ENCODE measurements at places on chromosomes 13 and 19.

GRCh38 chr13:96091164-96092117 lies 1.5 kb downstream of the HS6ST3 start:
- no peak for DNase-seq

- no peak for DNase-seq
Observed at GRCh38 chr19:11323601-11324078, 15.8 kb downstream of the RAB3D start.

- DNase-seq: no peak
Observed at GRCh38 chr13:99435998-99436397, 65.3 kb upstream of the TM9SF2 start.

DNA sequence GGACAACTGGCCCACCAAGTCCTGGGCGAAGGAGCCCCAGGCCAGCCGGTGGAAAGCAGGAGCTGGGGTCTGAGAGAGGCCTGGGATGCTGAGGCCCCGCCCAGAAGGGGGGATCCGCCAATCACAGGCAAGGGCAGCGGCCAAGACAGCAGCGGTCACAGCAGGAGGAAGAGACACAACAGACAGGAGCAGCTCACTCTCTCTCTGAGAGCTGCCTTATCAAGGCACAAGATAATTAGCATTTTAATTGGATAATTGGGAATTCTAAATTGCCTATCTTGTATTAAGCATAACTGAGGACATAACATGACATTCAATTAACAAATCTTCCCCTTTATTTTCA lies 46.2 kb downstream of the CEBPG start:
- DNase-seq: no peak

GRCh38 chr19:49579947-49580263 lies 451 bp downstream of the NOSIP start:
- no peak for DNase-seq

DNA sequence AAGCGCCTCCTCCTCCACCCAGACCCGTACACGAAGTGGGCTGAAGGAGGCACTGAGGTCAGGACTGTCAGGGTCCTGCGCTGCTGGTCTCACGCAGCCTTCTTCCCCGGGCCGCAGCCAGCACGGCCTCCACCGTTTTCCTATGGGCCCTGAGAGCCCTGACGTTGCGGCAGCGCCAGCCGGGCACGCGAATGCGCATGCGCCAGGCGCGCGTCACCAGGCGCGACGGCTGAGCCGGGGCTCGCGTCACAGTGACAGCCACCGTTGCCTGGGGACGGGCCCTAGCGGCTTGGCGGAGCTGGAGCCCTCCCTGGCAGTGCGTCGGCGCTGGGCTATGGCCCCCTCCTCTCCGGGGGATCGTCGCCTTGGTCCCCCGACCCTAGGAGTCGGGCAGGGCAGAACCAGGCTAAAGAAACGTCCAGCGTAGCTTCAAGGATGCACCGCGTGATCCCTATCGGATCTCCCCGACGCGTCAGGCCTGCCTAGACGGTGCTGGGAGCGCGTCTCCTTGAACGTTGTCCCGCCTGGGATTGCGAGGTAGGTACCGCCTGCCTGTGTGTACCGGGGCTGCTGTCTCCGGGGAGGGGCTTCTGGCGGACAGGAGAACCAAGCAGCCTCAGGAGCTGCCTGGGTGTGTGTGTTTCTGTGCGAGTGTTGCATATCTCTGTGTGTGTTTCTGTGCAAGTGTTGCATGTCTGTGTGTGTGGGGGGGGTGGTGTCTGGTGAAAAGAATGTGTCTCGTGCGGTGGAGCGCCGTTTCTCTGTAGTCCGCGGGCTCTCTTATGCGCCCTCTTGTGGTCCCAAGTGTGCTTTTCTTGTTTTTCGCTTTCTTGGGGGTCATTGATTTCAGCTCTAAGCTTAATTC lies 43.2 kb downstream of the ZNF571 start:
- no peak for DNase-seq

DNA sequence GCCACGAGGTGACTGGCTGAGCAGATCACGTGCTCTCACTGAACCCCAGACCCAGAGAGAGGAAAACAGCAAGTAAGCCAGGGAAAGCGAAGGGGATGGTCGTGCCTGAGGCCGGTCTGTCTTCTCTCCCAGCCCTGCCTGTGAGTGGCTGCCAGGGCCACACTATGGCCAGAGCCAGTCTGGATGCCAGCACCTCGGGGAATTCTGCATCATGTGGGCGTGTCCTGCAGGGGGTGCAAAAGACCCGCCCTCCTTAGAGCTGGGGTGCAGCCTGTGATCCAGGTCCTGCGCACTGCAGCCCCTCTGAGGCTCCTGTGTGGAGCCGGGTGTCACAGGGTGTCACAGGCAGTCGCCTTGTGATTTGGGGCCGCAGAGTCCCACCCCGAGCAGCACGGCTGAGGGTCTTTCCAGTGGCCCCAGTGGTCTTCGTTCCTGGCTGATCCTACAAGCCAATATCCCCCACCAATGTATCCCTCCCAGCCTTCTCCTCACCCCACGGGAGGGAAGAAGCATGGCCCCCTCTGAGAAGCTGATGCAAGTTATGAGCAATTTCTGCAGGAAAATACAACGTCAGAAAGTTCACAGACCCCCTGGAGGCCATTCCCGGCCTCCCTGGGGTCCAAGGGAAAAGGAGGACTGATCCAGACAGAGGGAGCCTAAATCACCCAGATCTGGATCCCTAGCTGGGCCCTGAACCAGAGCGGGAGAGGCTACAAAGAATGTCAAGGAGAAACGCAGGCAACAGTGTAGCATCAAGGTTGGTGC lies 7.7 kb downstream of the PPP1R12C start:
- no peak for DNase-seq

DNA sequence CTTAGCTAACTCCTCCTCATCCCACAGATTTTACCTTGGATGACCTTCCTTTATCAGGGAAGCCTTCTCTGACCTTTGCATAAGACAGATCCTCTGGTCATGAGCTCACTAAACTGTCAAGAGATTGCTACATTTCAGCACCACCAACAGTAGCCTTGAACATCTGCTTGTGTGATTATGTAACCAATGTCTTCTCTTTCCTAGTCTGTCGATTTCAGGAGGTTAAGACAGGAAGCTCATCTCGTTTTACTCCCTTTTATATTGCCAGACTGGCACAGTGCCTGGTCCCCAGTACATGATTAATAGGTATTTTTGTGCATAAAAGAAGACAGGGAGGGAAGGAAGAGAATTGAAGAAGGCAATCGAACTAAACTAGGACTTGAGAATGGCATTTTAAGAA lies 1697.7 kb downstream of the EFNB2 start:
- DNase-seq: no peak

GRCh38 chr13:77853703-77854102 lies 64.9 kb downstream of the EDNRB start:
- no peak for DNase-seq

- DNase-seq: no peak
Observed at GRCh38 chr19:1907563-1908363, 2.6 kb downstream of the ADAT3 start.

DNA sequence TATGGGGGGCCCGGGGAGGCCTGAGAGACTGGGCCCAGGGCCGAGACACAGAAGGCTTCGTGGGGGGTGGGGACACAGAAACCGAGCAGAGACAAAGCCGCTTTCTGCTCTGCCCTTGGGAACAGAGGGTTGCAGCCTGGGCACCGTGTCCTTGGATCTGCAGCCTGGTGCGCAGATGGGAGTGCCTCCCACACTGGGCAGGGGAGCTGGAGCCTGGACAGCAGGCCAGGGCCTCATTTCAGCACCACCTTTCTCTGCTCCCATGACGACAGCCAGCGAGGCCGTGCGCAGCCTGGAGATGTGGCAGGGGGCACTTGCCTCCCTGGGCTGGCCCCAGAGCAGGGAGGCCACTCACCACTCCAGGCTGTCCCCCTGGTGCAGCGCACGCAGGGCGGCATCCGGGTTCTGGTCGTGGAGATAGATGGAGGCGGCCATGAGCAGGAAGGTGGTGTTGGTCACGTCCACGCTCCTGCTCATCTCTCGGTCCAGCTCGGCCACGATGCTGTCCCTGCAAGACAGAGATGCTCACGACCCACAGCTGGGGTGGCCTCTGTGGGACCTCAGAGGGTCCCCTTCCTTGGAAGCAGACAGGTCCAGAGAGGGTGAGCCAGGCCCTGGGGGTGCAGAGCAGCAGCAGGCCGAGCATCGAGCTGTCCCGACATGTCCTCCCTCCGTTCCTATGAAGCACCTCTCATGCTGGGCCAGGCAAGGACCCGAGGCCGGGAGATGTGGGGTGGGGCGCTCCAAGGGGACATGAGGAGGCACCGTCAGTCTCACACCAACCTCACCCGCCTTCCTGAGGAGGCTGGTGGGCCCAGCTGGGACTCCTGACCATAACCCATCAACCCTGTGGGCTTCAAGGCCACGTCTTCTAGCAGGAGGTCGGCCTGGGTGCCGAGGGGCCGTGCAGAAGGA lies 10.9 kb upstream of the CERS1 start:
- DNase-seq: no peak

DNA sequence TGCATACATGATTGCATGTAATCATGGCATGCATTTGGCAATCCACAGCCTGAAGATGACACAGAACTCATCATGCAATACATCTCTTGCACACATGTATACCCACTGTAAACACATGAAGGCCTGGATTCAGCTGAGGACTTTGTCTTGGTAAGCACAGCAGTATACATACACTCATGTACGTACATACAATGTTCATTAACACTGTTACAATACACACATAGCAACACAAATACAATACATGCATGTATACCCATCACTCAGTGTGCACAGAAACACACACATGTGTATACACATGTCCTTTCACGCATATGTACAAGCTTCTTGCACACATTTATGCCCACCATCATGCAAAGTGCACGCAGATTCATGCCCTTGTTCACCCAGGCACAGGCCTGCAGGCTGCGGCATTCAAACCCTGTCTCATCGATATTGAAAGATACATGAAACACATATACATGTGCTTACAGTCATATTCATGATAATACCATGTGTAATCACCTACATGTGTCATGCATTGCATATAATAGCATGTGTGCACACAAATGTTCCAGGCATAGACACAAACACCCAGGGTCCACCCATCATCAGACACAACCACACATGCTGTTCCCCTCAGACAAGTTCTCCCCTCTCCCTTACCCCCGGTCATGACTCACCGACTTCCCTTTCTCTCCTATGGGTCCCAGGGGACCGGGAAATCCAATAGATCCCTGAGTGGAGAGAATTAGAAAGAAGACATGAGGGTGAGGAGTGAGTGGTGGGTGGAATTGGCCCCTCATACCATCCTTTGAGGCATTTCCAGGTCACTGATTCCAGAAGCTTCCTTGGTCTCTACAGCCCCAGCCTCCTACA lies 28.7 kb downstream of the COL5A3 start:
- DNase-seq: no peak

DNA sequence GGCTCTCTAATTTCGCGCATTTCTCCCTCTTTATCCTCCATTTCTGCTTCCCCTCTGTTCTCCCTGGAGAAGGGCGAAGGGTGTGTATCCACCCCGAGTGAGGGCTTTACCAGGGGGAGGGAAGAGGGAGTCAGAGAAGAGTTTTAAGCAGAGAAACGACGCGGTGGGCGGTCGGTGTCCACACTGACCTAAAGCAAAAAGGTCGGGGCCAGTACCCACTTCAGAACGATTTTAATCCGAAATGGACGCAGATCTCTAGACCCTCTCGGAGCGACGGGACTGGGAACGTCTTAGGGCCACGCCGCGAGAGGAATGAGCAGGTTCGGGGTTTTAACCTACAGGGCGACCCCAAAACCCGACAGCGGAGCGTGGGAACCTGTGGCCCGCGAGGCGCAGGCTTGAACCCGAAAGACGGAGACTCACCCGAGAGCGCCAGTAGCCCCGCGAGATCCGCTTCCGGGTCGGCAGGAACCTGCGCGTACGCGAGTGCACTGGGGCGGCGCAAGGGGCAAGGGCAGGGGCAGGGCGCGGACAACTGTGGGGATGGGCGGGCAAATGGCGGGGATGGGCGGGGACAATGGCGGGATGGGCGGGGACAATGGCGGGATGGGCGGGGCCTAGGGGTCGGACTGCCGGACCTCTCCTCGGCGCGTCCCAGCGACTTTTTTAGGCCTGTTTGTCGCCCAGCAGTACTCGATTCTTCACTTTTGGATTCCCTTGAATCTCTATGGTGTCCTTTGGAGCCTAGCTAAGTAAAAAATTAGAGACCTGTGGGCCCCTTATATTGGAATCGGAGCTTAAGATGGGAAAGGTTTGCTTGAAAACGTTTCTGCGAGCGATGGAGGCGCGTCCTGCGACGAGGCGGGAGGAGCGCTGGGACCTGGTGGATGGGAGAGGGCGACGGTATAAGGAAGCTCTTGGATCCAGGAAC lies at the start of gene ZNF677:
Gene ZNF677 (minus strand): TSS at position 463 of the 931 bp plus-strand sequence. CDS start 3,323 bp downstream, outside the sequence.
- peak; percentile 27 for DNase-seq

DNA sequence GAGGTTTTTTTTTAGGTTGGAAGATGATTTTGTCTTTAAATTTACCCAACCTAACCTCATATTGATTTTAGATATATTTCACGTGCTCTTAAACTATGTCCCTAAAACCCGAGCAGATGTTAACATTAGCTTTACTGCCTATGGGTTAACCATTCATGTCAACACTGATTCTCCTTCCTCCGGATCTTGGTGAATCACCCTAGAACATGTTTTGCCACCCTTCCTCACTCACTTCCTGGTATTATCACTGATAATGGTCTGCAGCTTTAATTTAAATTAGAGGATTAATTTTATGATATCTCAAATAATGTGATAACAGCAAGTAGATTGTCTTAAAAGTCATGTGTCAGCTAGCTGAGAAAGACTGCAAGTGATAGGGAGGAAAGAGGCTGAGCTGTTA lies 31.9 kb downstream of the HTR2A start:
- DNase-seq: no peak

- no peak for DNase-seq
Observed at GRCh38 chr13:112836940-112837339, 132.1 kb upstream of the MCF2L start.

GRCh38 chr13:105543742-105544141 lies 991.7 kb downstream of the EFNB2 start:
- no peak for DNase-seq

GRCh38 chr13:101949681-101950080 lies 452.2 kb downstream of the FGF14 start:
- no peak for DNase-seq

DNA sequence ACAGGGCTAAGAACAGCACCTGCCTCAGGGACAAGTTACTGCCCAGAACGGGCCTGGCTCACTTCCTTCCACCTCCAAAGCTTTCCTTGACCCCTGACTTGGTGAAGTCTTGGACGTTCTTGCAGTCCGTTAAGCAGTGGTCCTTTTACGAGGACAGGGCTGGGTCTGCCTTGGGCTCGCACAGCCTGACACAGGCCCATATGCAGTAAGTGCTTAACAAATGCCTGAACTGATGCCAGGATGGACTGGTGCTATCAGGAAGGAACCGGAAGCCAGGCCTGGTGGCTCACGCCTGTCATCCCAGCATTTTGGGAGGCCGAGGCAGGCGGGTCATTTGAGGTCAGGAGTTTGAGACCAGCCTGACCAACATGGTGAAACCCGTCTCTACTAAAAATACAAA lies 1.8 kb upstream of the PLK5 start:
- no peak for DNase-seq

- no peak for DNase-seq
Observed at GRCh38 chr19:57978586-57979289, 4.4 kb upstream of the C19orf18 start.

- DNase-seq: no peak
Observed at GRCh38 chr13:46676378-46676725, 120.6 kb downstream of the ESD start.

GRCh38 chr19:6222884-6223283 lies 56.9 kb downstream of the MLLT1 start:
- DNase-seq: no peak

GRCh38 chr19:13400296-13400695 lies 106.0 kb downstream of the CACNA1A start:
- no peak for DNase-seq

GRCh38 chr13:94494026-94494425 lies 14.5 kb upstream of the DCT start:
- DNase-seq: no peak

GRCh38 chr13:73765651-73766384 lies 368.4 kb downstream of the KLF12 start:
- peak; percentile 31 for DNase-seq
